ENCODE measurements at places on chromosomes 13 and 19. TPM values are rescaled to one million over a fixed set of nuclear protein-coding genes. Genes with fewer than 3 reads are reported as not detected.

- H3K4me3 ChIP-seq: no peak overlapping the region
- H3K27me3 ChIP-seq: no peaks in the 10 kb centered on the region
- H3K36me3 ChIP-seq: peaks cover 44% of the 10 kb centered on the region
- H3K4me1 ChIP-seq: no peaks in the 10 kb centered on the region
- DNase-seq: no peak
- H3K27ac ChIP-seq: no peak overlapping the region
These were observed 67.6 kb downstream of the PIBF1 start for GRCh38 chr13:72849571-72849970.

DNA sequence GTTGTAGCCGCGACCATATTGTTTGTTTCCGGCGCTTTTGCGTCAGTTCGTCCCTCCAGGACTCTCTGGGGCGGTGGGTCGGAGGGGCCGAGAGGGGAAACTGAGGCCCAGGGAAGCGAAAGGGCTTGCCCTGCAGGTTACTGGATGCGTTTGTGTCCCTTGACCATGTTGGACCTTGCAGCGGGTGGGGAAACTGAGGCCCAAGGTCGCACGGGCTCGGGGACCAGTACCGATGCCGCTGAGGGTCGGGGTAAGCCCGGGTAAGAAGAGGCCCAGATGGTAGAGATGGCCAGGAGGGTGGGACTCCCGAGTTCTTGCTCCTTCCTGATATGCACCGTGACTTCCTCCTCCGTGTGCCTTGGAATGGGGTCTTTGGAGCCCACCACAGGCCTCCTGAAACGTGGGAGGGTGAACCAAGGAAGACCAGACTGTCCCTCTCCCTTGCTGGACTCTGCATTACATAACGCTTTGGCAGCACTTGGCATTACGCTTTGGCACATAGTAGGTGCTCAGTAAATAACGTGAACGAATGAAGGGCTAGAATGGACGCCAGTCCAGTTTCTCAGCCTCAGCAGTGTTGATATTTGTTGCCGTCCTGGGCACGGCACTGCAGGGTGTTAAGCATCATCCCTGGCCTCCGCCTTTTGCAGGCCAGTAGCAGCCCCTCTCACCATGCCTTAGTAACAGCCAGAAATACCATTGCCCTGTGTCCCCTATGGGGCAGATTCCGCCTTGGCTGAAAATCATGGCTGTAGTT, 743 bp downstream of the CHAF1A start:
- DNase-seq: no peak
- peak overlapping the region; percentile 90 for H3K27ac ChIP-seq
- H3K4me1 ChIP-seq: peaks cover 51% of the 10 kb centered on the region
- H3K4me3 ChIP-seq: peak overlapping the region; percentile 93
- no peaks in the 10 kb centered on the region for H3K27me3 ChIP-seq

DNA sequence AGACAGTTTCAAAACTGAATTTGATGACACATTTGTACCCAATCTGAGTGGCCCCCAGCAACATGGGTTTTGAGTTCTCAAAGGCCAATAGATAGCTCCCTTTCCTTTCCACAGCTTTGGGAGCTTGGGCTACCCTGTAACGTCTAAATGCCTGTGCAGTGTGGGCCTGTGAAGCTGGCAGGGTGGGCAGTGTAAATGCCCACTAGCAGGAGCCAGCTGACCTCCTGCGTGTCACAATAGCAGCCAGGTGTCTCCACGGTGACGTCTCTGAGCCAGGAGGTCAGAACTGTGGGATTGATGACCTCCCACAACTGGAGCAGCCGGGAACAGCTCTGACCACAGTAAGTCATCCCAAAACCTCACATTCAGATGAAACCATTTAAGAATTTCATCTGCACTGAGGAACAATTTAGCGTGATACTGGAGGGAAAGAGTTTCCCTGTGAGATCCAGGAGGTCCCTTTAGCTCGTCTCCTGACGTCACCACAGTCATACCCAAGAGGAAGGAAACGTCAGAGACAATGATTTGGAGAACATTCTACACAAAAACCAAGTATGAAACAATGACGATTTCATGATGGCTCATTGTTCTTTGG, at the start of gene IPO5:
Gene IPO5, plus strand, starts transcription at position 300 of the 595 bp plus-strand sequence. CDS start 23,022 bp downstream, outside the sequence.
- no peaks in the 10 kb centered on the region for H3K36me3 ChIP-seq
- DNase-seq: no peak
- H3K4me1 ChIP-seq: no peaks in the 10 kb centered on the region
- no peak within 1 kb of the TSS for H3K4me3 ChIP-seq

The RAD23A gene
- total RNA-seq: 189 TPM

The ZNF284 gene
- 2.1 TPM for total RNA-seq

- H3K4me3 ChIP-seq: peak overlapping the region; percentile 44
- peaks cover 34% of the 10 kb centered on the region for H3K4me1 ChIP-seq
- no peak overlapping the region for H3K27ac ChIP-seq
- H3K27me3 ChIP-seq: no peaks in the 10 kb centered on the region
- peaks cover 10% of the 10 kb centered on the region for H3K36me3 ChIP-seq
These were observed 2.3 kb upstream of the STRN4 start for GRCh38 chr19:46748325-46749109.

- peak overlapping the region; percentile 82 for H3K4me3 ChIP-seq
- peak overlapping the region; percentile 70 for H3K27ac ChIP-seq
- no peaks in the 10 kb centered on the region for H3K27me3 ChIP-seq
- H3K4me1 ChIP-seq: peaks cover 27% of the 10 kb centered on the region
- peaks cover 11% of the 10 kb centered on the region for H3K36me3 ChIP-seq
These were observed 774 bp downstream of the SLC25A15 start for GRCh38 chr13:40790154-40790616.

The FLT1 gene
- 27.4 TPM for total RNA-seq

The CEACAM20 gene
- total RNA-seq: not detected

GRCh38 chr13:79226938-79227337, 179.1 kb downstream of the RBM26 start:
- H3K36me3 ChIP-seq: no peaks in the 10 kb centered on the region
- H3K4me1 ChIP-seq: no peaks in the 10 kb centered on the region
- no peak overlapping the region for H3K4me3 ChIP-seq
- peaks cover 4% of the 10 kb centered on the region for H3K27me3 ChIP-seq
- no peak overlapping the region for H3K27ac ChIP-seq
- DNase-seq: no peak

DNA sequence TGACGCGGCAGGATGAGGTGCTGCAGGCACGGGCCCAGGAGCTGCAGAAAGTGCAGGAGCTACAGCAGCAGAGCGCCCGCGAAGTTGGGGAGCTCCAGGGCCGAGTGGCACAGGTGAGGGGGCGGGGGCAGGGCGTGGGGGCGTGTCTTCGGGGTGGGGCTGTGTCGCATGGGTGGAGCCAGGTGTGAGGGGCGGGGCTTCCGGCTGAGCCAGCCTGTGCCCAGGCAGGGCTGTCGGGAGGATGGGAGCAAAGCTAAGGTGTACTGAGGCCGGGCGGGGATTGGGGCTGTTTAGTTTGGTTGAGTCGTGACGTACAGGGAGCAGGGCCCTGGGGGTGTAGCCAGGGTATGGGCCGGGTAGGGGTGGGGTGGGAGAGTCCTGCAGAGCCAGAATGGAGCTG, 62.3 kb downstream of the KCNC3 start:
- no peak overlapping the region for H3K27ac ChIP-seq
- H3K4me1 ChIP-seq: no peaks in the 10 kb centered on the region
- peak; percentile 80 for DNase-seq
- H3K36me3 ChIP-seq: no peaks in the 10 kb centered on the region
- peaks cover 9% of the 10 kb centered on the region for H3K27me3 ChIP-seq
